ENCODE measurements at places on chromosomes 1 and 21.
A peak's percentile ranks its signal among the peaks of the same experiment; 100 is the strongest.

- DNase-seq = peak; percentile 93
Measured at GRCh38 chr1:112704934-112705627, 1.8 kb downstream of the RHOC start.

DNA sequence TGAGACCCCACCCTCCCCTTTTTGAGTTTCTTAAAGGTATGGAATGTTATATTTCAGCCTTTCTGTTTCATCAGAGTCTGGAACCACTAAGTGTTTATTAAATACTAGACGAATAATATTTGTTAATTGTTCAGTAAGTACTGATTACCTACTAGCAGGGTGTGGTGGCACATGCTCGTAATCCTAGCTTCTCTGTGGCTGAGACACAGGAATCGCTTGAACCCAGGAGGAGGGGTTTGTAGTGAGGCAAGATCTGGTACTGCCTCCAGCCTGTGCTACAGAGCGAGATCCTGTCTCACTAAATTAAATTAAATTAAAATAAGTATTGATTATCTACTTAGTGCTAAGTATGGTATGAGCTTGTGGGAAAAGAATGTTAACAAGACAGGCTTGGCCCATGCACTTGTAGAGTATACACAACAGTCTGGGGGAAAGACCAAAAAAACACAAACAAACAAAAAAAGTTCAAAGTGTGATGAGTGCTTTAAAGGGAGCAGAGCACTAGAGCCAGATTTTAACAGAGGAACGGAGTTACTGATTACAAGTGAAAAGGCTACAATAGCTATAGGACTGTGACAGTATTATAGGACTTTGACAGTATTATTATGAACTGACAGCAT lies 2.4 kb downstream of the CEPT1 start:
- DNase-seq = no peak

- no peak for DNase-seq
Measured at GRCh38 chr1:181493166-181493565, 9.8 kb downstream of the CACNA1E start.

- no peak for DNase-seq
Measured at GRCh38 chr1:109370712-109371340, 26.9 kb downstream of the SORT1 start.

DNA sequence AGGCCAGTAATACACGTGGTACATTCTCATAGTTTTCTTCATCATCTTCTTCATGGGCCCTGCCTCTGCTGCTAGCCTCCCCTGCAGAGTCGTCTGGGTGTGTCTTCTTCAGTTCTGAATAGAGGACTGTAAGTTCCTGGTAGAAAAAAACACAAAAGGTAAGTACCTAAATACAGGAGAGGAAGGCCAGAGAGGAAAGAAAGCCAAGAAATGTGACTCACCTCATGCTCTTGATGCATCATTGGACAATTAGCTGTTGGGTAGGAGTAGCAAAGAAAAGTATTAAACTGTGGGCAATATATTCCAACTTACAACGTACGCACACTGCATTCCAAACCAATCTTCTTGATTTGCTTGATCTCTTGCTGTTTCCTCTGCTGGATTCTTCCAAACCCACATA lies 21.8 kb downstream of the FCRL3 start:
- DNase-seq = no peak

DNA sequence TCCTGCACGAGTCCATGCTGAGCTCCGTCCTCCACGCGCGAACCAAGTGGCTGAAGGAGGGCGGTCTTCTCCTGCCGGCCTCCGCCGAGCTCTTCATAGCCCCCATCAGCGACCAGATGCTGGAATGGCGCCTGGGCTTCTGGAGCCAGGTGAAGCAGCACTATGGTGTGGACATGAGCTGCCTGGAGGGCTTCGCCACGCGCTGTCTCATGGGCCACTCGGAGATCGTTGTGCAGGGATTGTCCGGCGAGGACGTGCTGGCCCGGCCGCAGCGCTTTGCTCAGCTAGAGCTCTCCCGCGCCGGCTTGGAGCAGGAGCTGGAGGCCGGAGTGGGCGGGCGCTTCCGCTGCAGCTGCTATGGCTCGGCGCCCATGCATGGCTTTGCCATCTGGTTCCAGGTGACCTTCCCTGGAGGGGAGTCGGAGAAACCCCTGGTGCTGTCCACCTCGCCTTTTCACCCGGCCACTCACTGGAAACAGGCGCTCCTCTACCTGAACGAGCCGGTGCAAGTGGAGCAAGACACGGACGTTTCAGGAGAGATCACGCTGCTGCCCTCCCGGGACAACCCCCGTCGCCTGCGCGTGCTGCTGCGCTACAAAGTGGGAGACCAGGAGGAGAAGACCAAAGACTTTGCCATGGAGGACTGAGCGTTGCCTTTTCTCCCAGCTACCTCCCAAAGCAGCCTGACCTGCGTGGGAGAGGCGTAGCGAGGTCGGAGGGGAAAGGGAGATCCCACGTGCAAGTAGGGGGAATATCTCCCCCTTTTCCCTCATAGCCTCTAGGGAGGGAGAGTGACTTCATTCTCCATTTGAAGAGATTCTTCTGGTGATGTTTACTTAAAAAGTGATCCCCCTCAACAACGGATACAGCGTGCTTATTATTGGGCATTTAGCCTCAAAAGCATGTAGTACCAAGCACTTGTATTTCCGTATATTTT lies 991 bp downstream of the PRMT6 start:
- DNase-seq = peak; percentile 77

GRCh38 chr1:1208713-1209433 lies 2.5 kb upstream of the TNFRSF18 start:
- no peak for DNase-seq

DNA sequence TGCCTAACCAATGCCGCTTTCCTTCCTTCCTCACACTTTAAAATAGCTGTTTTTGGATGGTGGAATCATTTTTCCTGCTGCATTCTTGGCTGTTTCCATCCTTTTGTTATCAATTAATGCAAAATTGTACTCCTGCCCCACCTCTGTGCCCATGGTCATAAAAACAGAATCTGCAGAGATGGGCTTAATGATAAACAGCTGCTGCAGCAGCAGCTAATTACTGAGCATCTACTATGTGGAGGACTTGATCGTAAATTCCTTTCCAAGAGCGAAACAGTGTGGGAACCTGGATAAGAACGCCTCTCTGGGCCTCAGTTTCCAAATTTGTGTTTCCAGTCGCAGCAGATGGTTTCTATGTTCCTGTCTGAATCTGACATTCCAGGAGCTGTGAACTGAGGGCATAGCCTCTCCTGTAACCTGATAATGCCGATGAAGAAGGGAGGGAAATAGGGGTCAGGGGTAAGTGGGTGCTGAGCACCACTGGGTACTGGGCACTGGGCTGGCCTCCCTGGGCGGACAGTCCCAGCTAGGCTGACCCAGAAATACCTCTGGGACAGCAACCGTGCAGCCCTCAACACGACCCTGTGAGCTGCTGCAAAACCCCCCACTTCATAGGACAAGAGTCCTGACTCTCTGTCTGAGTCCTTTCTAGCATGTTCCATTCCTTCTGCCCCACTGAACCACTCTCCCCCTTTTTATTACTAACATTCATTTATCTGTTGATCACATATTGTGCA lies 121.7 kb downstream of the DMRTB1 start:
- DNase-seq = peak; percentile 15

- DNase-seq = no peak
Measured at GRCh38 chr1:87146538-87146937, 182.1 kb upstream of the LMO4 start.

DNA sequence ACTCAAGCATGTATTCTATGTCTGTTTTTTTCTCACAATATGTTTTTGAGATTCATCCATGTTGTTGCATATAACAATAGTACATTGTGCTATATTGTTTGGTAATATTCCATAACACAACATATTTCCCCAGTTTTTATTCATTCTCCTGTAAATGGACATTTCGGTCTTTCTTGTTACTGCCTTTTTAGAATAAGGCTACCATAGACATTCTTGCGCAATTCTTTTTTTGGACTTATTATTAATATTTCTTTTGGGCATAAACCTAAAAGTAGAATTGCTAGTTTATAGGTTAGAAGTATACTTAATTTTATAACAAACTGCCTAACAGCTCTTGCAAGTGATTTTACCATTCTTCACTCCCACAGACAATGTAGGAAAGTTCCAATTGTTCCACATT lies 573.0 kb downstream of the ADGRL2 start:
- no peak for DNase-seq

GRCh38 chr1:156090840-156091188 lies 8.5 kb upstream of the MEX3A start:
- DNase-seq = peak; percentile 74

DNA sequence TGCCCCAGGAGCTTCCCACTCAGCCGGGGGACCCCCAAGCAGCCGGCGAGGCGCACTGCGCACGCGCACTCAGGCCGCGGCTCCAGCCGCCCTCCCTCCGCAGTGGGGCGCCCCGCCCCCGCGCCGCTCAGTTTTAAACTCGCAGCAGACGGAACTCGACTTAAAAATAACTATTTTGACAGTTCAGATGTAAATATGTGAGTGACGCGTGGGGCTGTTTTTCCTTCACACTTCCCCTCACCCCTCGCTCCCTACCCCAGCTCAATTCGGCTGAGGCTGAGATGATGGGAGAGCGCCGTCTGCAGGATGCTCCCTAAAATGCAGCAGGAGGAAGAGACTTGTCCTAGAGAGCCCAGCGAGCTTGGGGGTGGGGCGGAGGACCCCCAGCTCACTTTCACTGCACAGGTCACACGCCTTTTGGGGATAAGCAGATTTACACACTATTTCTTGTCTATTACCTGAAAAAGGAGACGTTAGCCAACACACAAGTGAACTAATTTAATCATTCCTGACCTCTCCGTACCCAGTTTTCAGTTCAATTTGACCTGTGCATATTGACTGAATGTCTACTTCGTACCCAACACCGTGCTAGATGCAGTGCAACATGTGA lies 8.9 kb upstream of the LEMD1 start:
- DNase-seq = no peak

- DNase-seq = peak; percentile 58
Measured at GRCh38 chr1:42934541-42935312, 23.9 kb downstream of the SLC2A1 start.

DNA sequence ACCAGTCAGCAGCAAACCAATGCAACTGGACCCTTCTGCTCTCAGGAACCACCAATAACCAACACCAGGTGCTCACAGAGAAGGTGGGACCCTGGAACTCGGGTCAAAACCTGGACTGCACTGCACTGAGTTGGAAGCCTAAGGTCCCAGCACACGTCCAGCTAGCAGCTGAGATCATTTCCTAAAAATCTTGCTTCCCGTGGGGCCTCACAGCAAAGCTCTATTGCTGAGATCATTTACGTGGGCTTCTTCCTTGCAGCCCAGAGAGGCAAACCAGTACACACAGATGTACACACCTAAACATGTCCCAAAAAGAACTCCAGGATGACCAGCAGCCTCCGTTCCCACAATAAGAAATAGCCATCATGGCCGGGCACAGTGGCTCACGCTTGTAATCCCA lies 22.8 kb upstream of the STMN1 start:
- DNase-seq = no peak

- no peak for DNase-seq
Measured at GRCh38 chr1:213446496-213446895, 395.5 kb downstream of the RPS6KC1 start.

DNA sequence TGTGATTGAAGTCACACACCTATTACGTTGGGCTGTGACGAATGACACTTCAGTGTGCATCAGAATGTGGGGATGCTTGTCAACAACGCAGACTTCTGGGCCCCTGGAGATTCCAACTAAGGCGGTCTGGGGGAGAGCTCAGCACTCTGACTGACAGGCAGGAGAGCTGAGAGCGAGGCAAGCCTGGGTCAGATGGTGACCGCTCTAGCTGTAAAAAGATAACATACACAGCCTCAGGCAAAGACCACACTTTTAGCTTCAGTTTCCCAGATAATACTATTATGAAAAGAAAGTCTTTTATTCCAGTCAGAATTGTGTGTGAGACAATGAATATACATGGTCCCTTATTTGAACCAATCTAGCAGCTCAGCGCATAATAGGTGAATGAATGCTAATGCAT lies 25.4 kb downstream of the EDARADD start:
- DNase-seq = no peak

DNA sequence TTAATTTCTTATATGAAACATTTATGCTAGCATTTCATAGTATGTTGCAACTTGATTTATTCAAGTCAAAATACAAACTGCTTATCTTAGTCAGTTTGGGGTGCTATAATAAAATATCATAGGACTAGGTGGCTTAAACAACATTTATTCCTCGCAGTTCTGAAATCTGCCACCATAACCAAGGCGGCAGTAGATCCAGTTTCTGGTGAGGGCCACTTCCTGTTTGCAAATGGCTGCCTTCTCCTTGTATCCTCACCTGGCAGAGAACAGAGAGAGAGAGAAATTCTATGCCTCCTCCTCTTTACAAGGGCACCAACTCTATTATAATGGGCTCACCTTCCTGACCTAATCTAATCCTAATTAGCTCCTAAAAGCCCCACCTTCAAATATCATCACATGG lies 76.1 kb upstream of the RGS2 start:
- no peak for DNase-seq

DNA sequence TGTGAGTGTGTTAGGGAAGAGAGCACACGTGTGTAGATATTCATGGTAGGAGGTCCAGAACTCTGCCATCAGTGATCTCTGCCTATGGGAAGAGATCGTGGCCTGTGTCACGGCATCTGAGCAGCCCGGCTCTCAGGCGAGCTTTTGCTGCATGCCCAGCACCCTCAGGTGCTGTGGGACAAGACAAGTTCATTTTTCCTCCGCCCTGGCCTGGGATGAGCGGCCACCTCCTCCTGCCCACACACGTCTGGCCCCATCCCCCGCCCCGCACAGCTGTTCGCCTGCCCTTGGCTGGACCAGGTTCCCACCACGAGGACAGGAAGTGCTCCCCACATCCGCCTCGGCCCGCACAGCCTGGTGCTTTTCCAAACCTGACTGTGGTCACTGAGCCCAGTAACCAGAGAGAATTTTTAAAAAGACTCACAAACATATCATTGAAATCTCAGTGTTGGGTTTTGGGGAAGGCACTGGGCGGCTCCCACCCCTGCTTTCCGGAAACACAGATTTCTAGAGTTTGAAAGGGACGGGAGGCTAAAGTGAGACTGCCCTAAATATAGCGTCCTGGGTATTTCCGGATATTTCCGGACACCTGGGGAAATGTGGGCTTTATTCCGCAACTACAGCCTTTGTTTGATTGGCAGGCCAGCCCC lies 18.0 kb downstream of the BMP8A start:
- DNase-seq = no peak

DNA sequence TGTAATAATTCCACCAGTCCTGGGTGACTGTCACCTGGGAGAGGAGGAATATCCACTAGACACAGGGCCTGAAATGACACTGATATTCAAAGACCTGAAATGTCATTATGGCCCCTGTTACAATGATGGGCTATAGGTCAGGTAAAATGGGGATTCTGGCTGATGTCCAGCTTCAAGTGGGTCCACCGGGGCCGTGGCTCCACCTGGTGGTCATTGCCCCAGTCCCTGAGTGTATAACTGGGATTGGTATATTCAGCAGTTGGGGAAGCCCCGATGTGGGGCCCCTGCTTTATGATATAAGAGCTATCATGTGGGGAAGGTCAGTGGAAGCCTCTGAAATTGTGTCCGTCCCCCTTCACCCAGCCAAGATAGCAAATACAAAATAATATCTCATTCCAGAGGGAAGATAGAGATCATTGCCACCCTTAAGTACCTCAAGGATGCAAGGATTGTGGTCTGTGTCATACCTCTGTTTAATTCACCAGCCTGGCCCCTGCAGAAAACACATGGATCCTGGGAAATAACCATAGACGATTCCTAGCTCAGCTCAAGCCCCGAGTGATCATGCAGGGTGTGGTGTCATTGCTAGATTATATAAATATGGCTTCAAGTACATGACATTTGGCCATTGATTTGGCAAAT lies 19.4 kb downstream of the PLEKHO1 start:
- peak; percentile 79 for DNase-seq
